ENCODE measurements at places on chromosomes 3 and 15.

DNA sequence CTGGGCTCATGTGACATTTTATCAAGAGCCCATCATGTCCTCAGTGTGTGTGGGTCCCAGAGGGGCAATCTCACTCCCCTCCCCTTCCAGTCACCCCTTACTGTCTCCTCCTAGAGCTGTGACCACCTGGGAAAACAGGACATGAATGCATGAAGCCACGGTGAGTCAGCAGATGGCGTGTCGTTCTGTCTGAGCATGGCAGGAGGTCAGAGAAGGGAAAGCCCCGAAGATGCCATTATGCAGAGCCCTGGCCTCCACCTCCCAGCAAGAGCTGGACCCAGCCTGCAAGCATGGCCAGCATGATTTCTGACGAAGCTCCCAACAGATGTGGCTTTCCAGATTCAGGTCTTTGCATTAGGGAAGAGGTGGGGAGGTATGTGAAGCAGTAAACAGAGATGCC lies 118.5 kb downstream of the TLE3 start:
- DNase-seq = no peak

GRCh38 chr15:66505430-66505811 lies 295 bp downstream of the ZWILCH start:
- DNase-seq = no peak

DNA sequence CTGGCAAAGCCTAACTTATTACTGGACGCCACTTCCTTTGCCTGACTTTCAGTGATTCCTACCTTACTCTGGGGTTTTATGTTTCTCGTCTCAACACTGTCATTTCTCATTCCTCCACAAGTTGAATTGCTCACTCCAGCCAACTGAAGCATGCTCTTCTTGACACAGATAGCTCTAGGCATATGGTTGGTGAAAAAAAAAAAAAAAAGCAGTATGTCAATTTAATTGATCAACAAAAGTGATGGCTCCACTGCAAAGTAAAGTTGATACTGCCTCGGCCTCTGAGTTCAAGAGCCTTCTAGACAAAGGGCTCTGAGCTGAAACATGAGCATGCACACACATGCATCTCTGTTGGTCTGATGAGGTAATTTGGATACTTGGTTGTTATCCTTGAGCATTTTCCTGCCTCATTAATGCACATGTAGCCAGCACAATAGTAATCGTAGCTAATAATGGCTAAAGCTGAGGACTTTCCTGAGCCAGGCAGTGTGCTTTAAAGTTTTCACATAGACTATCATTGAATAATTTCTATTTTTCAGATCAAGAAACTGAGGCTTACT lies 21.4 kb upstream of the UBE2Q2 start:
- DNase-seq = no peak

- no peak for DNase-seq
These were observed 19.8 kb downstream of the RLBP1 start for GRCh38 chr15:89201465-89202005.

GRCh38 chr3:63295806-63296205 lies 17.7 kb downstream of the SYNPR start:
- DNase-seq = no peak

- DNase-seq = no peak
These were observed 408.2 kb upstream of the THBS1 start for GRCh38 chr15:39172380-39173281.

DNA sequence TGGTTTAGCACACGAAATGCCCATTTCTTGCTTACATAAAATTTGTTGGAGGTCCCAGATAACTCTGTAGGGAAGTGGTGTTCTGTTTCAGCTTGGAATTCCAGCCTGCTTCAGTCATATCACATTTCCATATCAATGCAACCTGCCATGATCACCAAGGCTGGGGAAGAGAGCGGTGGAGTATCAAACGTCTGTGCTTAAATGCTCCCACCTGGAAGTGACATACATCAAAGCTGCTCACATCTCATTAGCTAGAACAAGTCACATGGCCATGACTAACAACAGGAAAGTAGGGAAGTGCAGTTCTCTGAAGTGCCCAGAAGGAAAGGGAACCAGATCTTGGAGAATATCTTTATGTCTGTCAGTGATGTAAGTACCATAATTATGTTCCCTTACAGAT lies 130.2 kb upstream of the CFAP20DC start:
- DNase-seq = no peak

DNA sequence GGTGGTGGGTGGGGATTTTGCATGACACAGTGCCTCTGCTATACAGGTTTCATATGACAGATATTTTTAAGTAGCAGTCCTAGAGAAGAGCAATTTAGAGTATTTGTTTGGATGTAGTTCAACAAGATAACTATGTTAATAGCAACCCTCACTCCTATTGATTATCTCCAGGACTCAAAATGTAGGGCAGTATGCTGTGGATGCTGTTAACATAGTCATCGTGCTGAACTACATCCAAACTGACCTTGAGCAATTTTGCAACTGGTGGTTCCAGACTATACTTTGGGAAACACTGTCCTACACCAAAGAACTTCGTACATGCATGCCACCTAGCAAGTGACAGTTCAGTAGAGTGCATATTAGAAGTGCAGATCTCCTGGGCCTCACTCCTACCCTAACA lies 117.6 kb downstream of the IL5RA start:
- no peak for DNase-seq

- DNase-seq = no peak
These were observed 84.1 kb downstream of the DHX36 start for GRCh38 chr3:154240235-154240634.

Data from activated CD4-positive, alpha-beta T cell treated with anti-CD3 and anti-CD28 coated beads, Interleukin-2, amount 50 U/mL, for 24 hours (primary cell).